ENCODE measurements at places on chromosomes 1 and 21. TPM values are rescaled to one million over a fixed set of nuclear protein-coding genes. Genes with fewer than 3 reads are reported as not detected.

PODN gene
- not detected for total RNA-seq

CLCNKA gene
- not detected for total RNA-seq

BCAN gene
- total RNA-seq, result not detected

RNU1-1 gene
- total RNA-seq, result 3,041 TPM

EDARADD gene
- total RNA-seq, result 56.8 TPM

BMP8B gene
- 0.31 TPM for total RNA-seq

CFH gene
- total RNA-seq, result 0.42 TPM
